Stimulated activated CD8-positive, alpha-beta memory T cell treated with anti-CD3 and anti-CD28 coated beads, Interleukin-4, amount 100 ng/mL, for 1 hour (primary cell): ENCODE measurements at places on chromosomes 4 and X.

- DNase-seq, result no peak
Observed at GRCh38 chr4:70902577-70903290, 565 bp downstream of the MOB1B start.

DNA sequence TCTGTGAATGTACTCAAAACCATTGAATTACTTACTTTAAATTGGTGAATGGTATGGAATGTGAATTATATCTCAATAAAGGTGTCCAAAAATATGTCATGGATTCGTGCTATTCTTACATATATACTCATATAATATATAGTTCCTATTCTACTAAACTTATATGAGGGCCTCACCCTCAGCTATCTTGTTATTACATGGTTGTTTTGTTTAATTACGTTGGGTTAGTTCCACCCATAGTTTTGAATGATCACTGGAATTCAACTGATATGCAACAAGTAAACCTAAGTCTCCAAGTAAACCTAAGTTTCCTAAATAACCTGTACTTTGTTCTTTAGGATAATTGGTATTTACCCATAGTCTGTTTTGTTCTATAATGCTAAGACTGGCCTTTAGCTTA lies 30.6 kb upstream of the CD99L2 start:
- no peak for DNase-seq

DNA sequence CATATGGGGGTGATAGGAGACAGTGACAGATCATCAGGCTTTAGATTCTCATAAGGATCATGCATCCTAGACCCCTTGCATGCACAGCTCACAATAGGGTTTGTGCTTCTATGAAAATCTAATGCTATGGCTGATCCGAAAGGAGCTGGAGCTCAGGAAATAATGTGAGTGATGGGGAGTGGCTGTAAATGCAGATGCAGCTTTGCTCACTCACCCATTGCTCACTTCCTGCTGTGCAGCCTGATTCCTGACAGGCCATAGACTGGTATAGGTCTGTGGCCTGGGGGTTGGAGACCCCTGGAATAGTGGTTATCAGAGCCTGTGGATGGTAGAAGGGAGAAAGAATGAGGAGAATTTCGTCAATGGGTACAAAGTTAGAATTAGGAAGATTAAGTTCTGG lies 2751.1 kb downstream of the ARAP2 start:
- no peak for DNase-seq

- no peak for DNase-seq
Observed at GRCh38 chr4:138802499-138802898, 213.1 kb upstream of the NOCT start.

DNA sequence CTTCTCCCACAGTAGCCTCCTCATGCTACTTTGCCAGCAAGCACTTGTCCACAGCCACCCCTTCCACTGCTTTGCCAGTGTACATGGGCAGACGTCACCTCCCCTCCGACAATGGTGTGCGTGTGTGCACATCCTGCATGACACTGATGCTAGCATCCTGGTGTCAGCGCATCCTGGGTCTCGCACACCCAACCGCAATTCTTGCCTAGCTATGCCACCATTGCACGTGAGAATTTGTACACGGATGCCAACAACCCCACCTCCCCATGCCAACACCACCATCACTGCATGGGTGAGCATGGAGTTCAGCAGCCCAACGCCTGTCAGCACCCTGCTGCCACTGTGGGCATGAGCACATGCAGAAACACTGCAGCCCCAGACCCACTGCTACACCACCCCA lies 550.0 kb downstream of the STPG2 start:
- DNase-seq, result no peak
